ENCODE measurements at places on chromosomes 4 and X.

DNA sequence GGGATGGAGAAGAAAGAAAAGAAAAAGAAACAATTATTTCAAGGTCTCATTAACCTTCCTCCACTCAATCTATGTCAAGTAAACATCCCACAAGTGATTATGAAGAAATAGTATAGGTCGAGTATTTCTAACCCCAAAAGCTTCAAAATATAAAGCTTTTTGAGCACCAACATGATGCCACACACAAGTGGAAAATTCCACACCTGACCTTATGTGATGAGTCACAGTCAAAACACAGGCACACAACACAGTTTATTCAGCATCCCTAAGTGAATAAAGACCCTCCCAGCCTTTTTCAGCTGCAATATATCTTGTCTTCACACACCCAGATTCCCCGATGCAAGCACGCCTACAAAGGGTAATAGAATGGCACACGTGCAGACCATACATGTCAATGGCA, 51.7 kb upstream of the VEGFC start:
- DNase-seq = no peak

DNA sequence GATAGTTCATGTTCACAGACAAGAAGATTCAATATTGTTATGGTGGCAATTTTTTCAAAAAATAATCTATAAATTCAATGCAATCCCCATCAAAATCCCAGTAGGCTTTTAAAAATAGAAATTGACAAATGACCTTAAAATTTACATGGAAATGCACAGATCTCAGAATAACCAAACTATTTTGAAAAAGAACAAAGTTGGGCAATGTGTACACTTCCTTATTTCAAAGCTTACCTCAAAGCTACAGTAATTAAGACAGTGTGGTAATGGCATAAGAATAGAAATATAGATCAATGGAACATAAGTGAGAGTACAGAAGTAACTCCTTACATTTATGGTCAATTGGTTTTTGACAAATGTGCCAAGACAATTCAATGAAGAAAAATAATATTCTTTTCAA, 39.0 kb downstream of the FRMD7 start:
- no peak for DNase-seq

- DNase-seq = no peak
Observed at GRCh38 chrX:13005661-13006473, 31.0 kb downstream of the TMSB4X start.

- DNase-seq = no peak
Observed at GRCh38 chr4:15674926-15675325, 6.7 kb upstream of the FAM200B start.

DNA sequence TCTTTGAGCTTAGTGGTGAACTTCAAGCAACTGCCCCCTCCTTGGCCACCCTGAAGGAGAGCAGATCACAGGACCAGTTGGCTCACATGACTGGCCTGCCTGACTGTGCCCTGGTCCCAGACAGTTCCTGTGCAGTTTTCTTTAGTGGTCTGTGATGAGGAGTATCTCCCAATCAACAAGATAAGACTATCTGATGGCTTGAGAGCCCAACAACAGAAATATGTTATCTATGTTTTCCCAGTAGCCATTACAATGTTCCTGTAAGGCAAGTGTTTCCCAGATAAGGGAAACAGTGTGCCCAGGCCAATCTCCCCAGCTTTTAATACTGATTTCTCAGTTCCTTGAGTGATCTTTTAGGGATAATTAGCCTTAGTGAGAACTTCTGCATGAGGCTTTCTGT, 14.2 kb upstream of the TIMM8A start:
- no peak for DNase-seq

DNA sequence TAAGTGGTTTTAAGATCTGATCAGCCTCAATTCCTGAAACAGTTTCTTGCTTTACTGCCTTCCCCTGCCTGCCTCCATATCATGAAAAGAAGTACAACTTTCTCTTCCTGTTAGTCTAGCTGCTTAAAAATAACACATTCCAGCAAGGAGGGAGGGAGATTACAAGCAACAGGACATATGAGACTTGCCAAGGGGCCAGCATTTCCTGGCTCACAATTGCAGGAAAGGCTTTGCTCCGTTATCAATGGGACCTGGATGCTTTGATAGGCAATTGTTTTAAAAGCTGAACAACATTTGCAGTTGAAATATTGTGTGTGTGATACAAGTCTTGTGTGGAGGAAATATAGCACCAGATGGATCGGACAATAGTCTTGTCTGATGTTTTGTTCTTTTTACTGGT, 425.0 kb downstream of the FAT4 start:
- DNase-seq = no peak

DNA sequence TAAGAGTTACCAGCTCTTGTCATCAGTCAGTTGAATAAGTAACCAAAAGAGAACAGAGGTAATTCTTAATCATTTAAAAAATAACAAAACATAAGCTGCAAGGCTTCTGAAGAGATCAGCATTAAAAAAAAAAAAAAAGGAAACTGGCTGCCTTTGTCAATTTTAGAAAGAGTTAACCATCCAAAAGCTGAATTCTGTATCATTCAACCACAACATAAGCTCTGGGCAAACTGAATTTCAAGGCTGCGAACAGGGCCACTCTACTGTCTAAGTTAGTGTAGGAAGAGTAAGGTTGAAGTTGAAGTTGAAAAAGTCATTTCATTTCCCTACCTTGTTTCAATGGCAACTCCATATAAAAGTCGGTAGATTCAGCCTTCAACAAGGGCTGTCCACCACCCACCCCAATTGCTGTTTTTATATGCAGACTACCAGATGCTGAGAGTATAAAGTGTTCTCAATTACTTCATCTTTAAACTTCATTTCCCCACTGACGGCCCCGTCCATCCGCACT, 1.1 kb upstream of the LIN54 start:
- DNase-seq = no peak

- DNase-seq = no peak
Observed at GRCh38 chr4:140116442-140117104, 37.4 kb downstream of the MAML3 start.

DNA sequence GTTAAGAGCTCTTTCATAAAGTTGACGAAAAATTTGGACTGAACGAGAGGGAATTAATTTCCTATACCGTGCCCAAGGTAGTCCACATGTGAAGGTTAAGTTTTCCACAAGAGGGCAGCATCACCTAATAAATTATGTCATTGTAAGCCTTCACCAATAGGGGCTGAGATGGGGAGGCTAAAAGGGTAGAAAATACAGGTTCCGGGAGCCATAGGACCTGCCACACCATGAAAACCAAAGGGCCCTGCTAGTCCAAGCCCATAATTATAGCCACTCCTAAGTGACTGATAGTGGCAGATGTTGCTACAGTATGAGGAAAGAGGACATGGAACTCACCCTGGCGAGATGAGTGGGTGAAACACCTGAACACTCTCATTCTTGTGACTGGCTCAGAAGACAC, 122.2 kb downstream of the SHROOM4 start:
- no peak for DNase-seq

DNA sequence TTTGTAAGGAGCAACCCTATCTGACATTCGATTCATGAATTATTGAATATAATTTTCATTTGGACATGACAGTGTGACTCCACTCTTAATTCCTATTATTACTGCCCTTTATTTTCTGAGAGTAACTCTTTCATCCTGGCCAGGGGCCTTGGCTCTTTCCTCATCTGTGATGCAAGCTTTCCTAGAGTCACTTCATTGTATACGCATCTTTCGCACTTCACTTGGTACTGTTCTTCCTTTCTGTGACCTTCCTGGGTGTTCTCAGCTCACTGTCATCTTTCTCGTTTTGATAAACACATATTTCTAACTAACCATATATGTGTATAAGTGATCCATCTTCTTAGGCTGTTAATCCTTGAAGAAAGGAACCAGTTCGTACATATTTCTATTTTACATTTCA, 160.3 kb downstream of the PDGFC start:
- no peak for DNase-seq

DNA sequence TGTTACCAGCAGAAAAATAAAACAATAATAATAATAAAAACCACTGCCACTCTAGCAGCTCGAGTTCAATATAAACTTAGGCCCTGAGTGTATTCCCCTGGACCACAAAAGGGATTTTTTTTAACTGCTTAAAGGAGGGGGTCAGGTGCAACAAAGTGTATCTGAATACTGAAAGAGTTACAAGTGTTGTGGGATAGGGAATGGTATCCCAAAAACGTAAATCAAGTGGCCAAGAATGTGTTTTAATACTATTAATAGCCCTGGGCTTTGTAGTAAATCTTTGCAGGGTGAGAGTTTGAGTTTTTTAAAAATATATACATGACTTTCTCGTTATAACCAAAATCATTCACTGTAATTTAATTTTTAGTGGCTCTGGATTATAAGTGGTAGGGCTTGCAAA, 860.1 kb upstream of the INTU start:
- no peak for DNase-seq

DNA sequence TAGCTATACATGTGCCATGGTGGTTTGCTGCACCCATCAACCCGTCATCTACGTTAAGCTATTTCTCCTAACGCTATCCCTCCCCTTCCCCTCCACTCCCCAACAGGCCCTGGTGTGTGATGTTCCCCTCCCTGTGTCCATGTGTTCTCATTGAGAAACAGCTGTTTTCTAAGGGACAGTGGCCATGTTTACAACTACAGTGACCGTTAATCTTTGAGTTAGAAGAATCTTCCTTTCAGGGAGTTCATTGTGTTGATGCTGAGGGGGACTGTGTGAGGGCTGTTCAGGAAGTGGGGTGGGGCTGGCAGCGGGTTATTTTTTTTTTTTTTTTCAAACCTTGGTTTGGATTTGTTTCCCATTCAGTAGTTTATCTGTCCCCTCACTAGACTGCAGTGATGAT, 179.9 kb downstream of the NHS start:
- DNase-seq = no peak

GRCh38 chrX:41133551-41133950, 48.3 kb downstream of the USP9X start:
- no peak for DNase-seq

DNA sequence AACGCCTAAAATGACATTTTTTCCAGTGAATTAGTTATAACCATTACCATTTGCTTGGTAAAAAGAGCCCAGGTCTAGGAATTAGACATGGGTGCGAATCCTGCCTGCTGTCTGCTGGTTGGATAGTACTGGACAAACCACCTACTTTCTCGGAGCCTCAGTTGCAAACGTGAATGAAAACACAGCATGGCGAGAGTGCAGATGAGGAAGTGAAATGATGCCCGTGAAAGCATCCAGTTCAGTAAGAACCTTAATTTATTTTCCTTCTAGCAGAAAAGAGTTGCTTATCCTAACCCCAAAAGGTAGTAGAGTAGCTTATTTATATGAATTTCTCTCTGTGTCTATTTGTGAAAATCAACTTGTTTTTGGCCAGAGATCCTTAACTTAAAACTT, 171.4 kb upstream of the GALNT7 start:
- no peak for DNase-seq

DNA sequence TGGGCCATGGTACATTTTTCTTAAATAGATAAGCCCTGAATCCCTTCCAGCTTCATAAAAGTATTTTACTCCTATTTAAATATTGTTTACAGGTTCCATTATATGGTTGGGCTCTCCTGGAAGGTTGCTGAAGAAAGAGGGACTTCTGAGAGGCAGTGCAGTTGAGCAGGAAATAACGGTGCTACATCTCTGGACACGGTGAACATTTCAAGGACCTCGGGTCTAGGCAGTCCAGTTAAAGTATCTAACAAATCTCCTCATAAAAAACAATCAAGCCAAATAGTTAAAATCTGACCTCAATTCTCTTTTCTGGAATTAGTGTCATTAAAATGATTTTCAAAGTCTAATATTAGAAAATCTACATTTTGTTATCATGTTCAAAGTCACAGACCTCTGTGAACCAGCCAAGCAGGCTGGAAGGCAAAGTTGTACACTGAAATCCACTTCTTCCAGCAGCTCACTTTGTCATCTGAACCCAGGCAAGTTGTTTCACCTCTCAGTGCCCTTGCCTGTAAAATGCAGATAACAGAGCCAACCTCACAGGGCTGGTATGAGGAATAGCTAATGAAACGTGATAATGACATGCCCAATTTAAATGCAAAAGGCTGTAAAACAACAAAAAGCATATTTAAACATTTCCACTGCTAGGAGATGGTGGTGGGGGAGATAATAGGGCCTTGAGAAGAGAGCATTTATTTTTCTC, 267.0 kb upstream of the KLF3 start:
- no peak for DNase-seq

DNA sequence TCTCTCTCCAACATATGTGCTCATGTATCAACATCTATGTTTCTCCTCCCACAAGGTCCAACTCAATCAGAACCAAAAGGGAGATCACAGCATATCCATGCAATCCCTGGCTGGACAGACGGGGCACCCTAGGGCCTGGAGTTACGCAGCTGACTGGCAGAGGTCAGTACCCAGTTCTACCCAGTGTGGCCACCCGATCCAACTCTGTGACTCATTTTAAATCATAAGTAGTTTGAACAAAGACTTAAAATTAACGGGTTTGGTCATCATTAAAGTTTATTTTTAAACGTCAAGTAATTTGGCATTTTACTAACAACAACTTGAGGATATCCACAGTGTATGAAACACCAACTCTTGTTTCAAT, 59.5 kb downstream of the APBB2 start:
- no peak for DNase-seq

DNA sequence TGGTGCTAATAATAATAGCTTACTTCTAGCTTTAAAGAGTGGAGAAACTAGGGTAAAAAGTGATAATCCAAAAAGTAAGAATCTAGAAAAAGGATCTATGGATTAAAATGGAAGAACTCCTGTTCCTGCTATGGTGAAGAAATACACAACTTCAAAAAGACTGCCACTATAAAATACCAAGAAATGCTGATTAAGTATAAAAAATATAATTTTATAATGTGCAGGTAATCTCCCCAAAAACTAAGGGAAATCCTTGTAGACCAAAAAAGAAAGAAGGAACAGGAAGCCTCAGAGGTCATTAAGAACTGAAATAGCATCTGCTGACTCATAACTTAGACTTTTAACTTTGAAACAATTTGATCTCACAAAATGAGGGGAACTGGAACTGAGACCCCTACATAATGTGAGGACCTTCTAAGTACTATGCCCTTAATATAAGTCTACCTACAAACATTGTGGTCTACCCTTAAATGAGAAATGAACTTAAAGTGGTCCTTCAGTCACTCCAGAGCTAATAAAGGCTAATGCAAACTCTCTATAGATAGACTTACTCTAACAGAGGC, 50.6 kb upstream of the SRPX start:
- DNase-seq = no peak

DNA sequence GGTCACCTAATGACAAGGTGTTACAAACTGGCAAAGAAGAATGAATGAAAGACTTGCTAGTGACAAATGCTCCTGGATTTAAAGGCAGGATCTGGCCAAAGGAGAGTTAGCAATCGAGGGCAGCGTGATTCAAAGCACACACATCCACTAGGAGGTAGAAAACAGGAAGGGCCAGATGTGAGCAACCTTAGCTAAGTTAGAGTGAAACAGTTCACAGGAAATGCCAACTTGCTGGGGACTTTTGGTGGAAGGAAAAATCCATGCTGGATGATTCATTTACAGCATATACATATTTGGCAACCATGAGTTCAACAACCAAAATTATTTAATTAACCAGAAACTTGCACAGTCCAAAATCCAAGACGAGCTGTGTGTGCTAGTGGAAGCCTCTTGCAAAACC, 276.9 kb downstream of the PTTG2 start:
- no peak for DNase-seq

GRCh38 chr4:28548136-28548535, 1687.5 kb downstream of the STIM2 start:
- no peak for DNase-seq

GRCh38 chr4:175874306-175874705, 62.2 kb upstream of the GPM6A start:
- no peak for DNase-seq

GRCh38 chr4:98493296-98493695, 165.1 kb downstream of the TSPAN5 start:
- no peak for DNase-seq

GRCh38 chrX:144791298-144791697, 456.0 kb upstream of the SPANXN1 start:
- no peak for DNase-seq
